HFF-Myc (cell line): ENCODE measurements at places on chromosomes 1 and 21.

- DNase-seq: no peak
These were observed 165.8 kb downstream of the CLEC20A start for GRCh38 chr1:178330848-178331497.

- DNase-seq: no peak
These were observed 125.1 kb upstream of the KCND3 start for GRCh38 chr1:112114540-112114939.

DNA sequence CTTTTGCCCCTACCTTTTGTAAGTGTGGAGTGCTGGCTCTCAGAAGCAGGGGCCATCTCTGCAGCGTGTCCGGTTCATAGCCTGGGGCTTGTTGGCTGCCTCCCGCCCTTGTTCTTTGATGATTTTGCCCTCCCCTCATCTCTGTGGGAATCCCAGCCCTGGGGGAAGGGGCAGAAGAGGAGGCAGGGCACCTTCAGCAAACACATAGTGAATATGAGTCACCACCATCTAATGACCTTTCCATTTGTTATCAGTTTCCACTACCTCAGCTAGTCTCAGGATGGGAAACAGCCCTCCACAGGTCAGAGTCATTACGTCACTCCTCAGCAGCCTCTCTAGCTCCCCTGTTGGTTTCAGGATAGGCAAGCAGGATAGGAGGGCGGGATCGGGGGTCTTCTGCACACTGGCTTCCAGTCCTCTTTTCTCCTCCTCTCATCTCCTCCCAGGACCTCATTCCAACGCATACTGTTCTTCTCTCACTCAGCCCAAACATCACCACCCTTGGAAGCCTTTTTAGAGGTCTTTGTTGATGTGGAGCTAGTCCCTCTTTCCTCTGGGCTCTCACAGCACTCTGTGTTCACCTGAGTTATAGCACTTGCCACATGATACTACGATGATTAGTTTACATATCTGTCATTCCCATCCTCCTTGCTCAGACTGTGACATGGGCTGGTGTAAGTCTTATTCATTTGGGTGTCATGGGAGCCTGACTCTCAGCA lies 15.8 kb downstream of the GADD45A start:
- DNase-seq: no peak

- DNase-seq: no peak
These were observed 153.3 kb upstream of the SGIP1 start for GRCh38 chr1:66380452-66381212.

- DNase-seq: peak; percentile 39
These were observed 709.9 kb upstream of the ADGRL4 start for GRCh38 chr1:79716447-79716846.

GRCh38 chr1:38941527-38942019 lies at the start of gene RHBDL2:
TSS of gene RHBDL2 (minus strand) at chr1:38941830. CDS start at chr1:38919212, 22,618 bp downstream.
- DNase-seq: no peak

DNA sequence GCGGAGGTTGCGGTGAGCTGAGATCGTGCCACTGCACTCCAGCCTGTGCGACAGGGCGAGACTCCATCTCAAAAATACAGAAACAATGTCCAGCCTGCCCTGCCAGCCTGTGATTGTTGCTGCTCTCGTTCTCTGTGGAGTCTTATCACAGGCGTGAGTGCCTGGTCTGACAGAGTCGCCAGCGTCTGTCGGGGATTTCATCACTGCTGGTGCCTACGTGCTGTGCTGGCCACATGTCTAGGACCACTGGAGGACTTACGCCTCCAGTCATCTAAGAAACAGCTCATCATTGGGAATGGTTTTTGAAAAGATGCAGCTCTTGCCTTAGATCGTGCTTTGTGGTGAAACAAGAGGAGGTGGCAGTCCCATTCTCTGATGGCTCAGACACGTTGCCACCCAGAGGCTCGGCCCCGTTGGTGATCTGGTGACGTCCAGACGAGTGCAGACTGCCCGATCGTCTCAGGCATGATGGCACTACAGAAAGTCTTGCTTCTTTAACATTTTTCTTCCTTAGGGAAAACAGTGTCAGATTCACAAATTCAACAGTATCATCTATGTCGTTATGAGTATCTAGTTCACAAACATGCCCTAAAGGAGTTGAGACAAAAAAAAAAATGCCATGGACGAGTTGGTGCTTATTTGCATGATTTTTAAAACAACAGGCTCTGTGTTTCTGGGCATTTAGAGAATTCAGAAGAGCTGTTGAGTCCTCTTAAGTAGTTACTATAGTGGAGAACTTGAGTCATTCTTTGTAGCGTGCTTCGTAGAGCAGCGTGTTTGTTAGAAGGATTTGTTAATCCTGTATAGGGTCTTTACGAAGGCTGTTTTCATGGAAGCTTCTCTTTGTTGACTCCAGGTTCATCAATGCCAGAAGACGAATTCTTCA lies 47.5 kb downstream of the CBS start:
- DNase-seq: no peak

GRCh38 chr1:109256085-109256484 lies 6.7 kb downstream of the CELSR2 start:
- no peak for DNase-seq

DNA sequence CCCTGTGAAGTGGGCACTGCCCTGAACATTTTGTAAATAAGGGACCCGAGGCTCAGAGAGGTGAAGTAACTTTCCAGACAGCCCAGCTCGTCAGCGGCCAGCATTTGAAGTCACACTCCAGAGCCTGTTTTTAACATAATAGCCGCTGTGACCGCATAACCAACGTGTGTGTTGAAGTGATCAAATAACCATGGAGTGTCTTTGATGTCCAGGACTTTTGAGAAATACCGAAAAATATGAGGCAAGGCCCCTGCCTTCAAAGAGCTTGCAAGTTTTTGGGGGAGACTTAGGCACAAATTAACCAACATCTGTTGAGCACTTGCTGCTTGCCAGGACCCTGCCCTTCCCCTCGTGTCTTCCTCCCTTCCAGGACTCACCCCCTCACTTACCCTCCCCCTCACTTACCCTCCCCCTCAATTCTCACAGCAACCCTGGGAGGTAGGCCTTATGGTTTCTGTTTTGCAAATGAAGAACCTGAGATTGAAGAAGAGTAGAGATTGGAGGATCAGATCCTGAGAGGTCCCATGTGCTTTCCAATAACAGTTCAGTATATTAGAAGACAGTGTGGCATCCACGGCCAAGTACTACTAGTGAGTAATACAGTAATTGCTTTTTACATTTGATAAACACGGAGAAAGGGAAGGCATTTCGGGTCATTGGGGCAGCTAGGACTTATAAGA lies 1.3 kb upstream of the SLC16A1 start:
- DNase-seq: peak; percentile 79

DNA sequence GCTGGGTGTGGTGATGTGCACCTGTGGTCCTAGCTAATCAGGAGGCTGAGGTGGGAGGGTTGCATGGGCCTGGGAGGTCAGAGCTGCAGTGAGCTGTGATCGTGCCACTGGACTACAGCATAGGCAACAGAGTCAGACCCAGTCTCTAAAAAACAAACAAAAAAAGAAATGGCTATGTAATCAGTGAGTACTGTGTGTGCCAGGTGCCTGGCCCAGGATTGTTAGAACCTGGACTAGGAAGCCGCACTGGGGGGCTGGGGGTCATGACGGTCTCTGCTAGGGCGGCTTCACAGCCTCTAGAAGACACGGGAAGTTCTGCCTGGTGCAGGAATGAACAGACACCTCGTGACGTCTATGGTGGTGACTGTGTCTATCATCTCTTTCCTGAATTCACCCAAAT lies 8.5 kb downstream of the TMEM9 start:
- no peak for DNase-seq

- DNase-seq: no peak
These were observed 44.8 kb upstream of the TADA1 start for GRCh38 chr1:166920561-166921475.

GRCh38 chr1:43427941-43428340 lies 25.8 kb downstream of the HYI start:
- DNase-seq: no peak

- no peak for DNase-seq
These were observed 30.4 kb upstream of the GNG12 start for GRCh38 chr1:67863637-67864036.

DNA sequence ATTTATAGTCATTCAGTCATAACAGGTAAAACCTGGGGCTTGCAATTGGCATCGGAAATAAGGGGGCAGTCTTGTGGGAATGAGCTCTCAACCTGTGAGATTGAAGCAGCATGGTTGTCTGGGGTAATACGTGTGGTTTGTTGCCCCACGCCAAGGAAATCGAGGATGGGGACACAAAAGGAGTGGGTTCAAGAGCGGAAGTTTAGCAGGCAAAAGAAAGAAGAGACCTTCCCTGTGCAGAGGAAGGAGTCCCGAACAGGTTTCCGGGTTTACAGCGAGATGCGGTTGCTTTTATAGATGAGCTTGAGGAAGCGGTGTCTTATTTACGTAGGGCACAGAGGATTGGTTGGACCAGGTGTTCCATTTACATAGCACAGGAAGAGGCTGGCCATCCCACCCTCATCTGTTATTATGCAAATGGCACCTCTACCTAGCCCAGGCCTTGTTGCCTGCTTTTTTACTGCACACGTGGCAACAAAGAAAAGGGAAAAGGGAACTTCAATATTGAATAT lies 37.3 kb downstream of the IFNAR1 start:
- no peak for DNase-seq

- no peak for DNase-seq
These were observed 34.5 kb downstream of the ALG6 start for GRCh38 chr1:63401945-63402344.

DNA sequence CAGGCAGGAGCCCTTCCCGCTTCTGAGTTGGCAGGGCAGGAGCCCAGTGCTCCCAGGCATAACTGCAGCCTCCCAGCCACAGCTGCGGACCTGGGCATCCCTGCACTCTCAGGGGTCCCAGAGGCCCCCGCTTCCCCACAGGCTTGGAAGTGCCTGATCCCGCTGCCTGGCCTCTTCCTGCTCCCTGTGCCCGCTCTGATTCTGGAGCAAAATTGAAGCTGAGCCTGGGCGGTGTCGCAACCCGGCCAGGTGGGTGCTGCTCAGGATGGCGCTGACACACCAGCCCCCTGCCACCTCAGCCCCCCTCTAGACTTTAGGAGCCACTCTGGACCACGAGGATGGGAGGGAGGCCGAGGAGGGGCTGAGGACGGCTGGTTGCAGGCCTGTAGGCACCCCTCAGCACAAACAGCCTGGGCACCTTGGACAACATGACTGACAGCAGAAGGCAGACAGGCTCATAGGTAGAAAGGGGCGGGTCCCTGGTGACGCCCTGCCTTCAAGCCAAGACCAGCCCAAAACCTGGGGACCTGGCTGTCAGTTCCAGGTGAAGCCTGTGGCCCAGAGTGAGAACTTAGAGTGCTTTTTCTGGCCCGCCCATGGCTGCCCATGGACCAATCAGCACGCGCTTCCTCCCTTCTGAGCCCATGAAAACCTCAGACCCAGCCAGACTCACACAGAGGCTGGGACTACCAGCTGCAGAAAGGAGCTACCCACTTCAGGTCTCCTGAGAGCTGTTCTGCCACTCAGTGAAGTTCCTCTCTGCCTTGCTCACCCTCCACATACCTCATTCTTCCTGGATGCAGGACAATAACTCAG lies 7.2 kb downstream of the HLCS start:
- DNase-seq: no peak

DNA sequence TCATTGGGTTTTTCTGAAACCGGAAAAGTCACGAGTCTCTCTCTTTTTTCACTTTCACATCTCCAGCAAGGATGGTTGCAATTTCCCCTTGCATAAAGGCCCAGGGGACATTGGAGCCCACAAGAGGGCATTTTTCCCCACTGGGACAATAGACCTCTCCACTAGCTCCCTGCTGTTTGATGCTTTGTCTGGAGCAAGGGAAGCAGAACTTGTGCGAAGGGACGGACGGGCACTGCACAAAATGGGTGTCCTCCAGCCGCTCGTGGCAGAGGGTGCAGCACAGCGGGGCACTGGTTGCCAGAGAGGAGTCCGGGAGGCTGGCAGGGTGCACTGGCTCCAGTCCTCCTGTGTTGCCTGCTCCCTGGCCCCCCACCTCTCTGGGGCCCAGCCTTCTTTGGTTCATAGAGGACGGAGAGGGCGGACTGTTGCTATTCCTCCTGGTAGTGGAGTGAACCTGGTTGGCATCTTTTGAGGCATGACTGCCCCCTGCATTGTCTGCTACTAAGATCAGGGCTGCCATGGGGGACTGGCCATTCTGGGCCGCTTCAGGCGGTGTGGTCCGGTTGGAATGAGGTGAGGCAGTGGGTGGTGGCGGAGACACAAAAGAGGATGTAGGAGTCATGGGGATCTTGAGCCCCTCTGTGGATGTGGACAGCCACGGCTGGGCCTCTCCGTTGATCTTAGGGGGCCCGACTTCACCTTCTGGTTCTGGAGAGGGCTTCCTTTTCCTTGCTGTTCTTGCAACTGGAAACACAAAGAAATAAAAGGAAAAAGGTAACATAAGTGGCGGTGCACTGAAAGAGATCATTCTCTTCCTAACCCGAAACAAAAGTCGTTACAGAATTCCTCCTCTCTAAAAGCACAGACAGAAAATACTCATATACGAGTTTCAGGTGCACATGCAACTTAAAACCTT lies 2.6 kb downstream of the IRF2BP2 start:
- DNase-seq: no peak

DNA sequence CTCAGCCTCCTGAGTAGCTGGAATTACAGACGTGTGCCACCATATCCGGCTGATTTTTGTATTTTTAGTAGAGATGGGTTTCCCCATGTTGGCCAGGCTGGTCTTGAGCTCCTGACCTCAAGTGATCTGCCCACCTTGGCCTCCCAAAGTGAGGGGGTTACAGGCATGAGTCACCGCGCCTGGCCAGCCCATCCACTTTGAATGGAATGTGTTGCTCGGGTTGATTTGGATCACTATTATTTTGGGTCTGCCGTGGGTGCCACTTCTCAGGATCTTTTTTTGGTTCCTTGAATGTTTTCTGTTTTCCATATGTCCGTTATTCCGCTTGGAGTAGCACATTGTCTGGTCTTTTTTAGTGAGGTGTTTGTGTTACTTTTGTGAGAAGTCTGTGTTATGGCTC lies 17.0 kb downstream of the PCNT start:
- no peak for DNase-seq

DNA sequence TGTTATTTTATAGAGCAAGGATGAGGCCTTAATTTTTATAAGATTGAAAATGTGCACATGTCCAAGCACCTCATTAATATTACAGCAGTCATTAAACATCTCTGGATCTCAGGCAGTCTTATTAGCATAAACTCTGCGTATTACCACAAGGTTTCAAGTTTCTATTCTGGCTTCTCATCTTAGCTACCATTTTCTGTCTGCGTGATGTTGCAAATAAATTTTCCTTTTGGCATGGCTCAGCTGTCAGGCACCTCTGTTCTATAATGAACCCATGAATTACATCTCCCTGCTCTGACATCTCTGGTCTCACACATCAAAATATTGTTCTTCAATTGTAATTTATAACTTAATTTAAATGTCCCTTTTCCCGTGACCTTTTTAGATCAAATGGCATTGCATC lies 156.5 kb downstream of the SLC45A1 start:
- DNase-seq: no peak

DNA sequence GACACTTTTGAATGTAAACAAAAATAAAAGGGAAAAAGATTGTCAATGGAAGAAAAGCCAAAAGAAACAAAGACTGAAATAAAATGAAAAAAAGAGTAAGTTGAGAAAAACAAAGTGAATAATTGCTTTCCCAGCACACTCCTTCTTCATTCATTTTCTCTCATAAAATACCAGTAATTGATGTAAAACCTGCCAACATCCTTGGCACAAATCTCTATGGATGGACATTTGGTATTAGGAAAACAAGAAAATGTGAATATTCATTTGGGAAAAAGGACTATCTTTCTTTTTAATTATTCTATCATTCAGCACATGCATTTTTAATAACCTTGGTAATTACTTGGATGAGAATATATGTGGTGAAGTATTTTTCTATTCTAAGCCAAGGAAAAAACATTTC lies 204.4 kb upstream of the TNR start:
- DNase-seq: no peak
